ENCODE measurements at places on chromosomes 3 and 15.

- DNase-seq: no peak
Observed at GRCh38 chr15:77642793-77643430, 10.2 kb upstream of the LINGO1 start.

DNA sequence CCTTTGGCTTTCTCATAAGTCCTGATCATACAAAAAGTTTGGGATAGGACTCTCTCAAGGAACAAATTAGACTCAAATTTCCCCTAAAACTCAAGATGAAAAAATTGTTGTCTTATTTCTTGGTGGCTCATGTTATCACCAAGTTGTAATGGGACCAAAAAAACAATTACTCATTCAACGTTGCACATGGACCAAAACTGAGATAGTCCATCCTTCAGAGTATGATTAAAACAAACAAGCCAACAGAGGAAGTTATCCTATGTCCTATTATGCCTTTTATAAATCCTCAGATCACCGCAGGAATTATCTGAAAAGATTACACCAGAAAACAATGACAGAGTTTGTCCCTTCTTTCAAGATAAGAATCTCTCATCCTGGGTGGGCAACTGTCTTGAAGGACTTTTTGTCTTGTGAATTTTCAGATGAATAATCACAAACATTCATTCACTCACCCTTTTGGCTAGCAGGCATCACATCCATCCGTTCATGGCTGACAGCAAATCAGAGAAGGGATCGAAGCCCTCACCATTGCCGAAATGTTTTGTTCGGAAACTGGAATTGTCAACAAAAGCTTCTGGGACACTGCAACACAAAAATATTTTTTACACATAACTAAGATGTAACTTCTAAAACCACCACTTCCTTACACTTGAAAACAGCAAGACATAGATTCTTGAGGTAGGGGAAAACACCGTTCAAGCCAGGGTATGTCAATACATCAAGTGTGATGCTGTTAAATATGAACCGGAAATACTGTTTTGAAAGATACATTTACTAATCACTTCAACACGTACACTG, 90.4 kb downstream of the FOXP1 start:
- DNase-seq: no peak

- no peak for DNase-seq
Observed at GRCh38 chr15:79381593-79381992, 50.5 kb upstream of the MINAR1 start.

- DNase-seq: no peak
Observed at GRCh38 chr15:81043281-81043934, 42.7 kb downstream of the TLNRD1 start.

GRCh38 chr3:130389743-130390478, 44.4 kb downstream of the COL6A5 start:
- DNase-seq: no peak

- DNase-seq: no peak
Observed at GRCh38 chr3:41202075-41202833, 2.9 kb downstream of the CTNNB1 start.

GRCh38 chr15:29428925-29429573, 159.4 kb upstream of the NSMCE3 start:
- DNase-seq: no peak
